ENCODE measurements at places on chromosomes 6 and 20.

GRCh38 chr20:34240121-34240520 lies 1.1 kb upstream of the ASIP start:
- no peak for DNase-seq

DNA sequence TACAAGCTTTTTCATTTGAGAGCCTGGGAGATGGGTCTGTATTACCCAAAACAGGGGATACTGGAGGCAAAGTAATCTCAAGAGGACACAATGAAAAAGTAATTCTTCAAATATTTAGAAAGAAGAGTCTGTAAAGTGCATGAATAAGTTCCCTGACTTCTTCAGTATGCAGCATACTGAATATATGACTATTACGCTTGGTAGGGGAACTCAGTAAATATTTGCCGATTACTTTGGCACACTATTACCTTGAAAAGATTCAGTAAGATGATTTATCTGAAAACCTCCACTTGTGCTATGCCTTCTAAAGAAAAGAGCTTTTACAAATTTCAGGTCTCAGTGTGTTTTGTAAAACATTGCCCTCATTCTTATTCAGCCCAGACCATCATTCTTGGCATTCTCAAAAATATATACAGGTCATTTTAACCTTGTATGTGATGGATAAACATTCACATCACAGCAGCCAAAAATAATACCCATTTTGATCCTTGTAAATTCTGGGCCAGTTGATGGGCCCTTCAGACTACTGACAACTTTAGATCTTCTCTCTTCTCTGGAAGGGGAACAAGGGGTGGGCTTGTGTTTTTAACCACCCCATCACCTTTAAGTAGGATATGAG lies 125.9 kb downstream of the EDN1 start:
- no peak for DNase-seq

- no peak for DNase-seq
Observed at GRCh38 chr20:61728786-61729770, 336.6 kb downstream of the TAF4 start.

- no peak for DNase-seq
Observed at GRCh38 chr20:22438926-22439325, 145.4 kb downstream of the FOXA2 start.

GRCh38 chr6:167898673-167899311 lies 72.1 kb downstream of the AFDN start:
- DNase-seq: peak; percentile 9

- DNase-seq: peak; percentile 41
Observed at GRCh38 chr20:7673841-7674240, 266.4 kb downstream of the HAO1 start.

GRCh38 chr6:20960067-20960466 lies 425.8 kb downstream of the CDKAL1 start:
- no peak for DNase-seq

DNA sequence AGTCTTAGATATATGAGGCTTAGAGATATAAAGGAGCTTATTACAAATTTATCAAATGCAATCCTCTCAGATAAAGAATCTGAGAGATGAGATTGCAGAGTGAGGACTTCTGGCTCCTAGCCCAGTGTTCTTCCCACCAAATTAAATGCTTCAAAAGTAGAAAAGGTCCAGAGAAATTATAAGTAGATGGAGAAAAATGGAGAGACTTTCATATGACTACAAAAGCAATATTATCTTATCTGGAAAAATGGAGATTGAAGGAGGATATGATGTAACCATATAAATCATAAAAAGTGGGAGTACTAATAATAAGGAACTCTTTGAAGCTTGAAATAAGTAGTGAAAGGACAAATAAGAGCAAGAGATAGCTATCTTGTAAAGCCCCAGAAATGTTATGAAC lies 2.8 kb downstream of the KCTD20 start:
- no peak for DNase-seq

GRCh38 chr20:32449057-32449889 lies 91.1 kb downstream of the ASXL1 start:
- no peak for DNase-seq

DNA sequence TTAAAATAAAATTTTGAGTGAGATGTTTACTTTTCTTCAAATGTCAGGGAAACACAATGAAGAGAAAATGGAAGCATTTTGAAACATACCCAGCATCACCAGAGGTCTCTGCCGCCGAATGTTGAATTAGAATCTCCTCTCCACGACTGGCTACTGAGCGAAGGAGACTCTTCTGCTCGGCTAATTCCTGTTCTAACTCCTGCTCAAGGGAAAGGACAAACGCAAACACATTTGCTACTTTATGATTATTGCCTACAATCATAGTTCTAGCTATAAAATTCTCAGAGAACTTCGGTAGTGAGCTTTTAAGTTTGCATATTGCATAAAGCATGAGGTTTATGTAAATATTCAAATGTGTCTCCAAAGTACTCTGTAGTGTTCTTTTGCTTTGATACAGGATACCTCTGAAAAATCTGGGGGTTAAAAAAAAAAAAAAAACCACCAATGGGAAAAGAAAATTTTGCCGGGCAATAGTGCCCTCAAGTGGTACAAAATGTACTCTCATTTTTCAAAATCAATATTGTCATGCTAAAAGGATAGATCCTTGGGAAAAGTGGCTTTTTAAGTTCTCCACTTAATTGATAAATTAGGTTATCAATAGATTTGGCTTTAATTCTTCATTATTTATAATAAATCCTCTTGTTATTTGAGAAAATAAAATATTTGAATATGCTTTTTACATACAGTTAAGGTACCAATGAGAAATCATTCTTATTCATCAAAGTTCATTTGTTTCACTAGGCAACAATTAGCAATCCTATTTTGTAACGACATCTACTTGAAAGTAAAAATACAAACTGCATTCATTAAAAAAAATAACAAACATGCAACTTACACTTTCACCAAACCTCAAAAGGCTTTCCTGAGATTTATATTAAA lies 369.0 kb downstream of the SYNE1 start:
- DNase-seq: no peak

DNA sequence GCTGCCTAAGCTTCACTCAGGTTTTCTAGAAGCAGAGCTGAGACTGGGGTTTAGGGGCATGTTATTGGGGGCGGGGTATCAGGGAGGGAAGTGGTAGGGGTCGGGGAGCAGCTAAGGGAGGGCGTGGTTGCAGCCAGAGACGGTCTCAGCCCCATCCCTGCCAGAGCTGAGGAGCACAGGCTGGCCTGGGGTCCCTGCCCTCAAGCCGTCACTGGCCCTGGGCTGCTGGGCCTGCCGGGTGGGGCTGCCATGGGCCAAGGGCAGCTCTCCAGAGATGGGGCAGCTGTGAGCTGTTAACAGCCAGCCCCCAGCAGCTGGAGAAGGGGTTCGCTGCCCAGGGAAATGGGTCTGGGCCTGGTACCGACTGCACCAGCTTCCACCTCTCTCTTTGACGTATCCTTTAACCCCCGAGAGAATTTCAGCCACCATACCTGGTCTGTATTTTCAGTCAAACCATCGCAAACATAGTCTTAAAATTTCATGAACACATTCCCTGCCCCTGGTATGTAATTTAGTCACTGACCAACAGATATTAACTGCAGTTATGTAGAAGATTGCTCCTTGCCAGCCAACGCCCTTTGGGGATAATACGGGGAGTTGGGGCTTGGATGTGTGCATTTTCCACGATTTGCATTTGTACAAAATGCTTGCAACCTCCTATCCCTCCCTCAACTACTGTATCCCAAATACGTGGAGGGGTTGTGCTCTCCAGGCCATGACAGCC lies 253.4 kb downstream of the TAF4 start:
- no peak for DNase-seq

DNA sequence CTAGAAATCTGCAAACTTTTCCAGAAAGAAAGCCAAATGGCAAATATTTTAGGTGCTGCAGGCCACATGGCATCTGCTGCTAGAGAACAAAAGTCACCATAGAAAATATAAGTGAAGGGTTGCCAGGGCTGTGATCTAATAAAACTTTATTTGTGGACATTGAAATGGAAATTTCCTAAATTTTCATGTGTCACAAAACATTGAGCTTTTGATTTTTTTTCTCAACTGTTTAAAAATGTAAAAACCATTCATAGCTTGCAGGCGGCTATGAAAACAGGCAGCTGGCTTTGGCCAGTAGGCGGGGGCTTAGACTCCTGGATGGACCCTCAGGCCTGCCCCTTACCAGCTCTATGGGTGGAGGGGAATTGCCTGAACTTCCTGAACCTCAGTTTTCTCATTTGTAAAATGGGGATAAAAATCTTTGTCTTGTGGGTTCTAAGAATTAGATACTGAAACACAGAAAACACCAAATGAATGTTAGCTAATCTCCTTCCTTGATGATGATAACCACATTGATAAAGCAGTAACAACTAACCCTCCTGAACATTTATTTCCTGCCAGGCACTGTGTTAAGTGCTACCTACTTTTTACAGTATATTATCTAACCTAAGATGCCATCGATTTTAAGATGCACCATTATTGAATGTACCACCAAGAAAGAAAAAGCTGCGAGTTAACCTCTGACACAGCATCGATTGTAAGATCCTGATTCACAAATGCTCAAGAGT lies 85.5 kb downstream of the SLC22A23 start:
- no peak for DNase-seq

GRCh38 chr6:26323525-26324294 lies 41.3 kb upstream of the BTN3A2 start:
- DNase-seq: no peak

GRCh38 chr6:157831424-157832249 lies 8.6 kb downstream of the SNX9 start:
- DNase-seq: no peak

GRCh38 chr6:85650606-85651005 lies 7.9 kb upstream of the SYNCRIP start:
- no peak for DNase-seq
